ENCODE measurements at places on chromosomes 3 and 15.

DNA sequence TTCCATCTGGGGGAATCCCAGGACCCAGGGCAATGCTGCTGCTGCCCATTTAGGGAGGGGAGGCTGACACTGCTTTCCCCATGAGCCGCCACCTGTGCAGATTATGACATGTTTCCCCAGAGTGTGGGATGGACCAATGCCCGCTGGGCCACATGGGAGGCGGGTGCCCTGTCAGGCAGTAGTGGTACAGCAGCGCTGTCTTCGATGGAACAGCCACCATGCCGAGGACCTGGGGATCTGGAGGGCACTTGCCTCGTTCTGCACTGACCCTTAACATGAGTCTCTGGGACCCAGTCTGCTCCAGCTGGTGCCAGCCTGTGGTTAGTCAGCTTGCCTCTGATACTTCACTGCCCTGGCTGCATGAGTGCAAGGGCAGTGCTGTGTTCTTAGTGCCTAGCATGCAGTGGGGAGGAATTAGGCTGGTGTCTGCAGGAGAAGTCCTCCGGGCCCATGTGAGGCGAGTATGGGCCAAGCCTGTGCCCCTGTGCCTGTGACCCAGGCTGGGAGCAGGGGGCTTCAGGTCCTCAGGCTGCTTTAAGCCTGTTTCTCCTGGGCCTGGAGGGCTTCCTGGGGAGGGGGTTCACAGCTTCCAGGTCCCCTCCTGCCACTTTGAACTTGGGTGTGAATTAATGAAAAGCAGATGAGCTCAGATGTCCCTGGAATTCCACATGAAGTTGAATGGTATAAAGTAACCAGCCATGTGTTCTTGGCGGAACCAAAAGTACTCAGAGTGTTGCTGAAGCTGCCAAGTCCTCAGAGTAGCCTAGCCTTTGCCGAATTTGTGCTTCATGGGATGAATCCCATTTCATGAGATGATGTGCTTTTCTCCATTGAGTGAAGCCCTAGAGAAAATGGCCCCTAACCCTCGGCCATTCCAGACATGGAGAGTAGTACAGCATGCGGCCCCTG lies 22.9 kb downstream of the KLF13 start:
- DNase-seq, result no peak

- no peak for DNase-seq
Measured at GRCh38 chr3:127531821-127532220, 58.7 kb downstream of the TPRA1 start.

GRCh38 chr3:81666502-81667121 lies 94.8 kb downstream of the GBE1 start:
- DNase-seq, result no peak

DNA sequence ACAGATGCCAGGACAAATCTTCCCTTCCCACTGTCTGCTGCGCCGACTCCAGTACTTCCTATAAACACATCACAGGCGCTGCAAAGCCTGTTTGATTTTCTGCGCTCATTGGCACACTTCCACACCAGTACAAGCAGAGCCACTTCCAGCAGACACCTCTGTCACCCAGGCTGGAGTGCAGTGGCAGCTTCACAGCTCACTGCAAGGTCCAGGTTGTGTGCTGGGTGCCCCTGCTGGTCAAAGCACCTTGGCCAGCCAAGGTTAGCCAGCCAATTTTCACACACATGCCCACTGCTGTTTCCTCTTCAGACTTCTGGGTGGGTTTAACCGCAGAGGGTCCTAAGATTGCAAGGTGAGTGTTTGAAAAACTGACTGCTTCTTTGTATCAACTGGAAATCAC lies 4.9 kb downstream of the CHDH start:
- DNase-seq, result no peak

DNA sequence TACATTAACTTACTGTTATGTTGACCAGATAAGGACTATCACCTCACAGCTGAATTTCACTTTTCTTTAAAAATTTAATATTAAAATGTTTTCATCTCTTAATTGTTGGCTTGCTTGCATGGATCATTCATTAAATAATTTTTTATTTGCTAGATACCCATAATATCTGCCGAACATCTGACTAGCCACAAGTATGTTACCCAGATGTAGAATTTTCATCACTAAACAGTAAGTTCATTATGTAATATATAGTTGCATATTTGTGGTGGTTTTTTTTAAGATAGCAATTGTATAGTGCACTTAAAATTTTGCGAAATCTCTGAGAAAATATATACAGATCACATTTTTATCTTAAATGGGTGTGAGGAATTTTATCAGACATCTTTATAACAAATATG lies 190.4 kb downstream of the MBNL1 start:
- DNase-seq, result no peak

Data from NCI-H510A (cell line).